ENCODE measurements at places on chromosomes 6 and 20.

DNA sequence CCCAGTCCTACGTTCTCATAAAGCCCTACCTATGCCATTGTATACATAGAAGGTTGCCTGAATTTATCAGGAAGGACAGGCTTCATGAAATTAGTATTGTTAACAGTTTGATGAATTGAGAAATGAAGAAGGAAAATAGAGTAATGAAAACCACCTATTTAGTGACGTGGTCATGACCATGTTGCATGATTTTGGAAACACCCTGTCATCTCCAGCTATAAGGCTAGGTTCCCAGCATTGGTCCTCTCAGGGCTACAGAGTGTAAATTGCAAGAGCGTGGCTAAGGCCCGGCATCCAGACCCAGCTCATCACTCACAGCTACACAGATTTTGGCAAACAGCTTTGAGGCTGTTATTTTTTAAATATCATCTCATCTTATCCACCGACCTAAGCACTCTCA, 203.6 kb downstream of the MEI4 start:
- no peak for DNase-seq

GRCh38 chr6:84674395-84674794, 90.0 kb downstream of the TBX18 start:
- DNase-seq: no peak

DNA sequence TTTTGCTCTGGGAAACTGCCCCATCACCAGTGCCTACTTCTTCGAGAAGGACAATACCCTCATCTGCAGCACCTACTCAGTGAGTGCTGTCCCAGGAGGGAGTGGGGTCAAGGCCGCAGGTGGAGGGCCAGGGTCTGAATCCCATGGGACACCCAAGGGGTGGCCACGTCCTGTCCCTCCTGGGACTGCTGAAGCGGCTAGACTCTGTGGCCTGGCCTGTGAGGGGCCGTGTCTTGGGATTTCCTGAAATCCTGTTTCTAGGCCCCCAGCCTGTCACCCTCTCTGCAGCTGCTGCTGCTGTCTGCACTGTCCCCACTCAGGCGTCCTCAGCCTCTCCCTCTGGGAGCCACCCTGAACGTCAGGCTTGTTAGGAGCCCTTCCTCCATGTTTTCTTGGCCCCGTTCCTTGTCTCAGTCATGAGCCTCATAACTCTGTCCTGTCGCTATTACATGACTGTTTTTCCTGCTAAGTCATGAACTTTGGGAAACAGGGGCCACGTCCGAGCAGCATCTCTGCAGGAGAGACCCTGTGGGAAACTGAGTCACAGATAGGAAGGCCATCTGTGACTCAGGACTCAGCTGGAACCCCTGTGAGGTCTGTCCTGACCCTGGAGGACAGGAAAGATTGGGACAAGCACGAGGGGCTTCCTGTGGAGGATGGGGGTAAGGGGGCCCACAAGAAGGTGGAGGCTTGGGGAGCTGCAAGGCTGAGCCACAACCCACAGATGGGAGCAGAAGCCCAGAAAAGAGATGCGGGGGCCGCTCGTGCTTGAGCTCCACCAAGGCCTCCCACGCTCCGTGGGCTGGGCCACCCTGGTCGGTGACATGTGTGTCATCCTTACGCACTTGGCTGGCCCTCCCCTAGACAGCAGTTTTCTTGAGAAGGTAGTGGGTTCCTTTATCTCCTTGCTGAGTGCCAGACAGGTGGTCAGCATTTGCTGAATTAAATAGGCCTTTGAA, 49.9 kb downstream of the EFCAB8 start:
- DNase-seq: no peak

GRCh38 chr20:19415786-19416185, 203.3 kb downstream of the SLC24A3 start:
- DNase-seq: no peak

GRCh38 chr6:23535101-23535500, 590.9 kb upstream of the NRSN1 start:
- DNase-seq: no peak

GRCh38 chr6:159479146-159479545, 213.9 kb downstream of the SOD2 start:
- DNase-seq: no peak

GRCh38 chr20:3146732-3147341, 12.8 kb downstream of the FASTKD5 start:
- no peak for DNase-seq

DNA sequence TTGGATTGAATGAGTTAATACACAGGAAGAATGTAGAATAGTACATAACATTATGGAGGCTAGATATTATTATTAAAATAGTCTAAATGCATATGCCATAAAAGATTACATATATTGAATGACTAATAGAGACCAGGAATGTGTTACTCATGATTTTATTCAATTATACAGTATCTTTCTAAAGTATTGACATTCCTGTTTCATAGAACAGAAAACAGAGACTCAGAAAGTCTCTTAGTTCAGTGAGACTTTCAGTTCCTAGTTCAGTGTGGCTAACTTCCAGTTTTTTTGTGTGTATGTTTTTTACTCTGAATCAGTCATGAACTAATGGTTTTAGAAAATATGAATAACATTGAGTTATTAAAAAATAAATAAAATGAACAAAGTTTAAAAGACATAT, 34.6 kb upstream of the TMEM244 start:
- no peak for DNase-seq

DNA sequence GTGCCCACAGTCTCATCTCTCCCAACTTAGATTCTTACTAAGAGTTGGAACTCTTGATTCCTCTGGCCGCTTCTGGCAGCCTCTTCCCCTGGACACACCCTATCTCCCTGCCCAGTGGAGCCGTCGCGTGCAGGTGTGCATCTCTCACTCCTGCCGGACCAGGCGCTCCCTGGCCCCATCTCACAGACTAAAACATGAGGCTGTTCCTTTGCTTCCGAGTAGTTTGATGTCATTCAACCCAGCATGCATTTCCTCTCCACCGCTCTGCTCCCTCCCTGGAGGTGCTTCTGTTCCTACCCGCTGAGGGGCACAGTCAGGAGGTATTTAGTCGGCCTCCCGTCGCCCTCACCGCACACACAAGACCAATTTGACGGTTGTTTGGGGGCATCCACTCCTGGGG, 228.0 kb upstream of the QKI start:
- DNase-seq: no peak

- no peak for DNase-seq
Observed at GRCh38 chr6:13304101-13304500, 24.2 kb downstream of the TBC1D7 start.

DNA sequence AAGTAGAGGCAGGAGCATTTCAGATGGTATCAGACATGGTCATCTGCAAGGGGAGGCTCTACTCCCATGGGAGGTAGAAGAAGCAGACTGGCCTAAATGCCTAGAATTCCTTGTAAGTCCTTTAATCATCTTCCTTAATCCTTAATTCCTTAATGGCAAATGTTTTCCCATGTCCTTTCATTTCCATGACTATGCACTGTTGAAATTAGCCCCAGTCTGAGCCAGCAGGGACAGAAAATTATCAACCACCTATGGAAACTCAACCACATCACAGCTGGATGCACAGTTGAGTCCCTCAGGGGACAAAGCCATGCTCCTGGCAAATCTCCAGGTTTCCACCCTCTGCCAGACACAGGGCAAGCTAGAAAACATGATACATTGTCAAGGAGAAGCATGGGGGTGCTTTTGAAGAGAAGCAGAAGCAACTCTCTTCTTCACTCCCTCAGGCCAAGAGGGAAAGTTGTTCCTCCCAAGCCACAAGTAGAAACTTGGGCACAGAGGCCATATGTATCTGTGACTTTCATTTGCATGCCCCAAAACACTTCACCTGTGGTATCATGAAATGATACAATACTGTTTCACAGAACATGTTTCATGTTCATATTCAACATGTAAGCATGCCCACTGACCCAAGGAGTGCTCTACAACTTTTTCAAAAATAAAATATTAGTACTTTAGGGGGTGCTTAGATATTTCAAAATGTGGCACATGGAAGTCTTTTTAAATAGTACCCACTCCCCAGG, 683.6 kb downstream of the KIF16B start:
- DNase-seq: no peak

DNA sequence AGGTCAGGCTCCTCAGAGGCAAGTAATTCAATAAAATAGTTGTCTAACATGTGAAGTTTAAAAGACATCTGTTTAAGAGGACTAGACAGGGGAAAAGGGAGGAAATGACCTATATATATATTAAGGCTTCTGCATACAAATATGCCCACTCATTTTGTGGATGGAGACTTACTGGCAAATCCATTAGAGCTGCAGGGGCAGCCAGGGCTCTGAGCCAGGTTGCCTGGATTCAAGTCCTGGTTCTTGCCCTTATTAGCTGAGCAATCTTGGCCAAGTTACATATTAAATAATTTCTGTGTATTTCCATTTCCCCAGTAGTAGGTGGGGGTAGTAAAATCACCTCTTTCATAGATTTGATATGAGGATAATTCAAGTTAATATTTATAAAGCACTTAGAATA, 287.0 kb upstream of the RIMS1 start:
- no peak for DNase-seq

DNA sequence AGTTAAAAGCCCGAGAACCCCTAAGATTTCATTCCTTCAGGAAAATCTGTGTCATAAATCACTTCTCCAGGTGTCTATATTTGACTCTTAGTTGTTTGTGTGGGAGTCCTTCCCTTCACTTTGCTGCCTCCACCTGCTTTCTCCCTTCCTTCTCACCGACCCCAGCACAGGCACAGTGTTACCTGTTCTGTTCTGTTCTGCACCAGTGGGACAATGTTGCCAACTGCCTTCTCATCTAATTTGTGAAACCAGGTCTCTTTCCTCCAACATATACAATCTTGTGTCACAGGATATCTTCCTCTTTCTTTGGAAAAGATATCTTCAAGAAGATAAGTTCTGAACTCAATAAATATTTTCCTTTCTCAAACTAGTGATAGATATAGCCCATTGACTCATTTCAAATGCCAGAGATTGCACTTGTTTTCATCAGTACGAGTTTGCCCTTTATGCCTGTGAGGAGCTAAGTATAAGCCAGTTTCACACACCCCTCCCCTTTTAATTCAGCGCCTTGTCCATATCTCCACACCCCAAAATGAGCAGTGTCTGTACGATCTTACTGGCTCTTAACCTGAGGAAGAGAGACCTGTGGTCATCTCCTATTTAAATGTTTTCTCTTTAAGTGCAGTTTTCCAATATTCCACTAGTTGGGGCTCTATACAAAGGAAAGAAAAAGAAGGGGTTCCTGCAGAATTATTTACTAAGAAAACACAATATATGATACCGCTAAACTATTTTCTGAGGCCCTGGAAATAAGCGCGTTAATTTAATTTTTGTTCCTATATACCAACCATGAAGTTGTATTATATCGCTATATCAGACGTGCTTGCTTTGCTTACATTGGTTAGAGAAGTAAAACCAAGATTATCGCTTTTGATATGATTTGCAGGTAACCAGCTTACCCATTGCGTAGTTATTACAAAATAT, 81.6 kb upstream of the PREP start:
- no peak for DNase-seq

GRCh38 chr6:26258212-26258977, 106.6 kb upstream of the BTN3A2 start:
- no peak for DNase-seq

DNA sequence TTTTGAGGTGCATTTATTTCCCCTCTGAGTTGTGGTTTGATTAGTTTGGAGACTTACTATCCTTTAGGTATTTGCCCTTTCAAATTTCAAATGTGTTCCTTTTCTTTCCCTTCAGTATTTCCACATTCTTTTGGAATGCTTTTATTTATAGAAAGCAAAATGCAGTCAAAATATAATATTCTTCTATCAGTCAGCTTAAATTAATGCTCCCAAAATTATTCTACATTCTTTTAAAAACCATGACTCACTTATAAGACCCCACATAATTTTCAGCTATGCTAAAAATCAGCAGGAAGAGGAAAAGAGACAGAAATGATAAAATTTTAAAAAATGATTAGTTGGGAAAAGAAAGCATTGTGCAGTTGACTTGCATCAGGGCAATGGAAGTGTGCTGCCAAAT, 180.0 kb upstream of the SMLR1 start:
- DNase-seq: no peak

GRCh38 chr6:159110013-159110412, 59.2 kb upstream of the FNDC1 start:
- no peak for DNase-seq

DNA sequence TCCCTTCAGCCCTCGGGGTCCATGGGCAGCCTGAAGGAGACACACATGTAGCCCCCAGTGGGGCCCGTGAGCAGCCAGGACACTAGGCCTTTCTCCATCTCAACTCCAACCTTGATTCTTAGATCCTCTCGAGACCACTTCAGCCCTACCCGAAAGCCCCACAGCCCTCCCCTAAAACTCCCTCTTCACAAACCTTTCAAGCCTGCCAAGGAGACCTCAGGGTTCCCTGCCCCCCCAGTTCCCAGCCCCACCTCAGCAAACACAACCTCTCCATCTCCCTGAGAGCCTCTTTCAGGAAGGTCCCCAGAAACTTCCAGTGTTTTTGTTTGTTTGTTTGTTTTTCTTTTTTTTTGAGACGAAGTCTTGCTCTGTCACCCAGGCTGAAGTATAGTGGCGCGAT, 11.1 kb downstream of the COL11A2 start:
- DNase-seq: no peak
